Stimulated activated CD4-positive, alpha-beta T cell treated with anti-CD3 and anti-CD28 coated beads, TNF-alpha, amount 100 ng/mL, for 48 hours (primary cell): ENCODE measurements at places on chromosomes 1 and 21.

- peak; percentile 60 for DNase-seq
Observed at GRCh38 chr1:109201123-109201703, 12.5 kb upstream of the SARS1 start.

DNA sequence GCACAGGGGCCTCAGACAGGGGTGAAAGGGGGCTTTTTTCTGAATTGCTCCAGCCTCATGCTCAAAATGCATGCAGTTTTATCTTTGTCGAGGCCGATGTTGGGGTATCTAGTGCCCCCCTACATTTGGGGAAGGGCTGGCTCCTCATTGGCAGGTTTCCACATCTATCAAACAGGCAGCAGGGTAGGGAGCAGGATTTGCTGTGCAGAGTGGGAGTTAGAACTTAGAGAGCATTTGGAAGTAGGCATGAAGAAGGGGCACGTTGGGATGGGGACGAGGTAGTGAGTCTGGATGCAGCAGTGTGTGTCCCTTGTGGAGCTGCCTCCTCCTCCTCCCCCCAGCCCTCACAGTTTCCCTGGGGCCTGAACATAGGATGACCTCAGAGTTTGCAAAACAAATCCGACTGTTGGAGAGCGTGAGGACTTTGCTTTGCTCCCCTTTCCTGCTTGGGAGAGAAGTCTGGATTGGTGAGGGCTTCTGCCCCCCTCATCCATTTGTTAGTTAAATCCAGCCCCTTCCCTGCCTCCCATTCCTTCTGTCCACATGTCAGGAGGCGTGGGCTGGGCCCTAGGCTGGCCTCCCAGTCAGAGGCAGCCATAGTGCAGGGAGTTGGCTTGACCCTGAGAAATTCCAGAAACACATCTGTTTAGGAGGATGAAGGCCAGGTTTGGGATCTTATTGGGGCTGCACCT lies 36.9 kb upstream of the GPR37L1 start:
- DNase-seq, result no peak

DNA sequence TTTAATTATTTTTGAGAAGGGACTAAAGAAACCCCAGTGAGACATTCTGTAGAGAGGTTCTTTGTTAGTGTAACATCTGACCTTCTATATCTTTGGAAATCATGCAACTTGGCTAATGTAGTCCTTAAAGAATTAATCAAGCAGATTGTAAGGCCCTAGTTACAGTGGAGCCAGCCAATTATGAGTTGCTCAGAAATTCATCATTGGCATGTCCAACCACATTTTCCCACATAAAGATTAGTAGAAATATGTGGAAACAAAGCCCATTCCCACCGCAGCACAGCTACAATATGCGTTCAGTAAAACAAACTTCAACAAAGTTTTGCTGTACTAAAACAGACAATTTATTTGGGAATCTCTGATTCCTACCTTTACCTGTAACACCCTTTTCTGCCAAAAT lies 27.8 kb downstream of the WNT2B start:
- no peak for DNase-seq

GRCh38 chr21:39685991-39686390 lies 59.0 kb upstream of the IGSF5 start:
- no peak for DNase-seq

DNA sequence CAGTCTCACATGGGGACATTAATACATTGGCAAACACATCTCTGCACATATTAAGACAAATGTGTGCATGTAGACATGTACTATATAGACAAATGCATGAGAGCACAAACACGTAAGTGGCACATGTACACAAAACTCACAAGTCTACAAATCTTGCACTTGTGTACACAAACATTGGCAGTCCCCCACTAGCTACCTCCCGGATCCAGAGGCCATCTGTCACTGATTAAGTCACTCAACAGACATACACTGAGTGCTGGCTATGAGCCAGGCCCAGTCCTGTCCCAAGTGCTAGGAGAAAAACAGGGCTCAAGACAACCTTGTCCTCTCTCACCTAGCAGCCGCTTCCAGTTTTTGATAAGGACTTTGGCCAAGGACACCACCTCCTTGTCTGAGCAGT lies 7.0 kb downstream of the TCEA3 start:
- no peak for DNase-seq

DNA sequence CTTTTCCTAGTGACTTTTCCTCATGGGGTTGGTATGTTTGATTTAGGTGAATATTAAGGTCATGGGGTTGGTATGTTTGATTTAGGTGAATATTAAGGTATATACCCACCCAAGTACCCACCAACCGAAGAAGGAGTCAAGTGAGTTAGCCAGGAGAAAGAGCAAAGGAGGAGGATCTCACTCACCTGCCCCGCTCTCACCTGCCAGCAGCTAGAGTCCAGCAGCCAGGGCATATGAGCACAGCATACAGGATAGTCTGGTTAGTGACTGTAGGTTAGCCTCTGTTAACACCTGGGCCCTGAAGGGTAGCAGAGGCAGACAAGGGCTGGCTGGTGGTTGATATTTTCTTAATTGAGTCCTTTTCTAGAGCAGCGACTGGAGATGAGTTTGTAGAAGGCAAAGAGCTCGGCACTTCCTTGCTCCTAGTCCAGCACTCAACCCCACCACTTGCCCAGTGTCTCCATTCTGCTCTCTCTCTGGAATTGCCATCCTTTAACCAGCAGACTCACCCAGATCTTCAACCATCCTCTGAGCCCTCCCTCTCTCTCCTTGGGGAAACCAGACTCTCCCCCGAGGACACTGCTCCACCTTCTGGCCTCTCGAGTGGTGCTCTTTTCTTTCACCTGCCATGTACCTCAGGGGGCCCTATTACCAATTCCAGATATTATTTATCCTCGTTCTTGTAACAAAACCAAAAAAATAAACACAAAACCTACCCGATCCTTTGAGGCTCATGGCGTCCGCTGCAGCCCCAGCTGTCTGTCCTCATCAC lies 16.3 kb upstream of the DESI2 start:
- no peak for DNase-seq

DNA sequence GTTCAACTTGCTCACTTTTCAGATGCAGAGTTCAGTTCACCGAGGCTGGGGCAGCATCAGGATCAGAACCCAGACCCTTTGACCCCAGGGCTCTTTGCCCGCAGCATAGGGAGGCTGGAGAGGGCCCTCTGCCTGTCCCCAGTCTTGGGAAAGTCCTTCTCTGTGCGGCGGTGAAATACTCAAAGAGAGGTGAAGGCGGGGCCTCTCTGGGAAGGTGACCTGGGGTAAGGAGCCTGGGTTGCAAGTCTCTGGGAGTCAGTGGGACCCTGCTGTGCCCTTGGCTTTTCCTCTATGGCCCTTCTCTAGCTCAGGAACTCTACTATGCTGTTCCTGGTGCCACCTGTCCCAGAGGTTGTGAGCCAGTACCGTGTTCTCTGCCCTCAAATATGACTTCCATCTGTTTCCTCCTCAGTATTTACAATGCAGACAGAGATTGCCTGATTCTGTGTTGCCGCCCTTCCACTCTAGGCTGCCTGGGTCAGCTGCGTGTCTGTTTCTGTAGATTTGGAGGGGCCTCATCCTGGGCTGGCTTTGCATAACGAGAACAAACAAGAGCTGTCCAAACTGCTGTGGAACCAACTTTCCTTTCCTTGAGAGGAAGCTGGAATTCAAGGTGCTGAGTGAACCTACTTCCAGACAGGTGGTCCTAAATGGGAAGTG lies 18.7 kb upstream of the ZBTB21 start:
- DNase-seq, result no peak

- no peak for DNase-seq
Observed at GRCh38 chr21:42703136-42703908, 49.9 kb downstream of the PDE9A start.

- no peak for DNase-seq
Observed at GRCh38 chr1:191125950-191126349, 648.3 kb upstream of the BRINP3 start.

- DNase-seq, result no peak
Observed at GRCh38 chr1:192489047-192489446, 86.5 kb upstream of the RGS1 start.

GRCh38 chr21:44329086-44329889 lies 9.9 kb downstream of the CFAP410 start:
- DNase-seq, result no peak

GRCh38 chr1:91555821-91556531 lies 55.3 kb downstream of the CDC7 start:
- peak; percentile 49 for DNase-seq

GRCh38 chr21:14581902-14582457 lies 35.9 kb upstream of the SAMSN1 start:
- no peak for DNase-seq

DNA sequence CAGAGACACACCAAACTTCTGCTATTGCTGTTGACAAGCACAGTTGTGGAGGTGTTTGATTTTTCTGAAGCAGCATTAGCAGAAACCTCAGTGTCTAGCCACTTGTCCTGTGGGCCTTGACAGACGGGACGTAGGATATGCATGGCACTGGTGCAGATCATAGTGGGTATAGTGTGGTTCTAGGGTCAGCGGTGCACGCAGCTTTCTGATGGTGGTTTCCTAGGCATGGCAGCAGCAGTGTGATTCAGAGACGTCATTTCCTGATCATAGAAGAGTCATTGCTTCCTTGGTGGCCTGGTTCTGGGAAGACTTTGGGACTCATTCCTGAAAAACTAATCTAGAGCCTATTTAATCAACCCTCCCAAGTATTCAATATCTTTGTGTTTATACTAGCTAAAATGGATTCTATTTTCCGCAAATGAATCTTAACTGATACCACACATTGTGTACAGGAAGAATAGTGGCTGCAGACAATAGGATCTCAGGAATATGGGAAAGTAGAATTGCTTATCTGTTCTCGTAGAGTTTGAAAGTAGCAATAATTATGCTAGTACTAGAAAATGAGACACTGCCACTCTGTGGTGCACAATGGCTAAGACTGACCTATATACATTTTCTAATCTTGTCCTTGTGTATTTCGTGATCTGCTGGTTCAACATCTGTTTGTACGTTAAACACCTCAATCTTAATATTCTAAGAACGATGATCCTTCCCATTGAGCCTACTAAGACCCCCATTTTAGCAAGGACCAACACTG lies 2.8 kb upstream of the USP1 start:
- no peak for DNase-seq
